HL-60 (cell line): ENCODE measurements at places on chromosomes 1 and 21.
A peak's percentile ranks its signal among the peaks of the same experiment; 100 is the strongest.

DNA sequence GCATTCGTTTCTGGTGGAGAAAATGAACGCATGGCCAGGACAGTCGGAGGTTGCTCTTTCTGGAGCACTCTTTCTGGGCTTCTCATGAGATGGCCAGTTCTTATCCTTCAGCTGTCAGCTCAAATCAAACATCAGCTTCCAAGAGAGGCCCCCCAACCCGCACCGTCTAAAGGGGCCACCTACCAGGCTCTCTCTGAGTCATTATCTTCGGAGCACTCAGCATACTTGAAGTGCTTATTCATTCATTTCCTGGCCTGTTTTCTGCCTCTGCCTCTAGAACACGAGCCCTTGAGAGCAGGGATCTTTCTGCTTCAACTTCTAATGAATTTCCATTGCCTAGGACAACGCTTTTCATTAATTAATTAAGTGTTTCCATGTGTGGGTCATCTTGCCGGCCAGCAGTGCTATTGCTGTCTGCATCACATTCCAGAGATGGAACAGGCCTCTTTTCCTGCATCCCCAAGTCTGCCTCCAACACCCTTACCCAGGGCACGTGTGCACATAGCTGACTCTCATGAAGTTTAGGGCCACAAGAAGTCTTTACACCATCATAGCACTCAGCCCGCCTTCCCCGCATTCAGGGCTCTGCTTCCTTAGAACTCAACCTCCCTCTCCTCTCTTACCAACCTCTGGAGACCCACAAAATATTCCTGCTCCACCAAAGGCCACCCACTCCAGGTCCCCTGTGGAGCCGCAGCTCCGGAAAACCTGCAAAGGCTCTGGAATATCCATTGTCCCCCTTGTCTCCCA lies 52.1 kb upstream of the LAPTM5 start:
- DNase-seq = no peak

DNA sequence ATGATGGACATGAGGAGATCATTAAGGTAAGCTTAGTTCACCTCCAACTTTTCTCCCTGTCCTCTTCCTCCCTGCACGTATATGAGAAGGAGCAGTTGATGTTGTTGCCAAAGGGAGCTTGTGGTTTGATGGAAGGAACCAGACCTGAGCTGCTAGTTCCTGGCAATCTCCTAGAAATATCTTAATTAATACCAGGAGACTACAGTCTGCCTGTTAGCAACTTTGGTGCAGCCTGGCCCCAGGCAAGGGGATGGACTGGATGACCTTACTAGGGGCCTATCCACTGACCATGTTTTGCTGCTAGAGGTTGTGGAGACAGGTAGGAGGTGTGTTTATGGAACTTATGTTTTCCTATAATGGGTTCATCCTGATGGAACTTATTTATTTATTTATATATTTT lies 22.6 kb downstream of the TUFT1 start:
- no peak for DNase-seq

DNA sequence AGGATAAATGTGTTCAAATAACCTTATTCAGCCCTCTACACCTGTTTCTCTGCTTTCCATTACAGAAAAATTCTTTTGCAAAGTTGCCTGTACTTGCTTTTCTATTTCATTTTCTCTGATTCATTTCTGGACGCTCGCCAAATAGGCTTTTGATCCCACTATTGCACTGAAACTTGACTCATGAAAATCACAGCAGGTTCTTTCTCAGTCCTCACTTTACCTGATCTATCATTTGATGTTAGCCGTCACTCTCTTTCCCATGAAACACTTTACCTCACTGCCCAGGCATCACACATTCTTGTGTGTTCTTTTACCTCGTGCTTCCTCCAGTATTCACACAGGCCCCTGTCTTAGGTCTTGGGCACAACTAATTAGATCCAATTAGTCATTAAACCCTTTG lies 26.2 kb downstream of the HSPA13 start:
- no peak for DNase-seq

DNA sequence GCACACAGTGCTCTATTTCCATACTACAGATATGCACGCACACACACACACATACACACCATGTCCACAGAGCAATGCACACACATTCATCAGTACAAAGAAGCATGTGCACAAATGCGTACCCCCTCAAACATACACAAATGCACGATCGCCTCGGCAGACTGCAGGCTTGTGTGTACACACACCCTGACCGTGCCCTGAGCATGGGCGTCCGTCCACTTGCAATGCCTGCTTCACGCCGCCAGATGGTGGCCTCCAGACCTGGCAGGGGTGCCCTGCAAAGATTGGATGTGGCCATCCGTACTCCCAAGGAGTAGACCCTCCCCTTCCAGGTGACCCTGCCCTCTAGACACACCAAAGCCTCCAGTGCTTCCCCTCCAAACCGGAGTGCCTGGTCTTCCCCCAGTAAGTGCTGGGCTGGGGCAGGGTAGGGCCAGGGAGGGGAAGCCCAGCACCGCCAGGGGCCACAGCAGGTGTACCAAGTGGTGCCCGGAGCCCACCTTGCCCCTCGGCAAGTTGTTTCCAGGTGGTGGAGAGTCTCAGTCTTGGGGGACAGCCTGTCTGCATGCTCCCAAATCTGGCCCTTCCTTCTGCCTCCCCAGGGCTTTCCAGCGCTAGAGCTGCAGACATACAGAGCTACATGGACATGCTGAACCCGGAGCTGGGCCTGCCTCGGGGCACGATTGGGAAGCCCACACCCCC lies 20.6 kb downstream of the ESPN start:
- DNase-seq = peak; percentile 28

GRCh38 chr1:2499986-2500596 lies 24.0 kb downstream of the PLCH2 start:
- DNase-seq = no peak

DNA sequence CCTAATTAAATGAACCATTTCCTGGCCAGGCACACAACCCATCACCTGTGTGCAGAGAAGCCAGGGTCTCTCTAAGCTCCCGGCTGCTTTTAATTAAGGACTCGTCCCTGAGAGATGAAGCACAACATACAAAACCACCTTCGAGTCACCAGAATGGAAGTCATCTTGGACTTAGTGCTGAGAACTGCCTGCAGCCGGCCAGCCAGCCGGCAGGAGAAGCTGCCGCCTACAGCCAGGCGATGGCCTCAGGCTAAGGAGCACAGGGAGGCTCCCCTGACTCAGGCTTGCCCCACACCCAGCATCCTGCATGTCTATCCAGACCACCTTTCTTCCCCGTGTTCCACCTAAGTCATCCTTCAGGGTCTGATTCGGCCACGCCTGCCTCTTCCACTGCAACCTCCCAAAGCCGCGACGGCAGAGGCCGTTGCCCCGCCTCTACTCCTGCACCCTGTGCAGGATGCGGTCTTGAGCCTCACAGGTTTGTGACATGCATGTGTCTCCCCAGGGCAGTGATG lies 83.6 kb downstream of the SLC66A1 start:
- no peak for DNase-seq

- DNase-seq = no peak
These were observed 46.7 kb downstream of the CLIC6 start for GRCh38 chr21:34715518-34715917.

- no peak for DNase-seq
These were observed 247.7 kb upstream of the PTBP2 start for GRCh38 chr1:96473791-96474434.

- DNase-seq = no peak
These were observed 16.0 kb downstream of the ZNF697 start for GRCh38 chr1:119632103-119632490.

- no peak for DNase-seq
These were observed 88.2 kb downstream of the IARS2 start for GRCh38 chr1:220182111-220182510.

- no peak for DNase-seq
These were observed 88.8 kb upstream of the PDE4B start for GRCh38 chr1:65703853-65704252.

GRCh38 chr1:215543191-215543606 lies 23.9 kb upstream of the KCTD3 start:
- DNase-seq = no peak
